GM12878 (cell line): ENCODE measurements at places on chromosomes 3 and 15.

DNA sequence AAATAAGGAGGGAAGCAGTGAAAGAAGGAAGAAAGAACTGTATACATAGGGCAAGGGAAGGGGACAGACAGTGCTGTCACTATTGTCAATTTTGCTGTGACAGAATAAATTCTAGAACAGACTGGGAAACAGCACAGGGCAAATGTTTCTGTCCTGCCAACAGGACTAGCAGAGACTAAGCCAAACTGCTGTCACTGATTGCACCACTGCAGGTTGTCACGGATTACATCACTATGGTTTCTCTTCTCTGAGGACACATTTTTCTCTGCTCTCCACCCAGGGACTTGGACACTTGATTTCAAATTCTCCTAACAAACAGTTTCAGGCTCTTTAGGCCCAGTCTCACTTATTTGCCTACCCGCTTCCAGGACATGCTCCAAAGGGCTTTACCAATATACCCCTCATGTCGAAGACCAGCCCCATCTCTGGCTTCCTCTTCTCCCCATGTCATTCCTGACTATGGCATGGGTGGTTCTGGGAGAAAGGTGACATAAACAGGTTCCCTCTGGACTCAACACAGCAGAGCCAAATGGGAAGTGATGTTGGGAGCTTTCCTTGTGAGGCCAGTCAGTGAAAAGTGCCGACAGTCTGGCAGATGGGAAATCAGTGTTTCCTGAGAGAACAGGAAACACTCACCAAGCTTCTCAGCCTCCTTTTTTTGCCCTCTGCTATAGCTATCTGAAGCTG, 70.2 kb upstream of the ST3GAL6 start:
- no peak for DNase-seq

GRCh38 chr15:67207555-67208207, 46.8 kb downstream of the AAGAB start:
- DNase-seq, result no peak

GRCh38 chr3:58043933-58044332, 35.7 kb downstream of the FLNB start:
- no peak for DNase-seq

DNA sequence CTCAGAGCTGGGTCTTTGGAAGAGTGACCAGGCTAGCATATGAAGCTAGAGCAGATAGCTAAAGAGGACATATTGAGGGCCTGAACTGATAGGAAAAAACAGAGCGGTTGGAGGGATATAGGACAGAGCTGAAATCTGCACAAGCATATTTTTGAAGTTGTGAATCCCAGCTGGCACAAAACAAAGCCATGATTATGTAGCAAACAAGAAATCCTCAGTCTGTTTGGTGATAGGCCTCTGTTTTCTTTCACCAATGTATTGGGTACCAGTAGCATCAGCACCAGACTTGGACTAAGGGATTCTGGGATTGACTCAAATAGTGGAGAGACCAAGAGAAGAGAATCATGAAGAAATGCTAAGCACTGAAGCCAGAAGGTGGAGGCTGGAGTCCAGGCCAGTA, 151.0 kb downstream of the FAM43A start:
- DNase-seq, result no peak

GRCh38 chr15:54518156-54518882, 540.1 kb downstream of the UNC13C start:
- DNase-seq, result peak; percentile 36

DNA sequence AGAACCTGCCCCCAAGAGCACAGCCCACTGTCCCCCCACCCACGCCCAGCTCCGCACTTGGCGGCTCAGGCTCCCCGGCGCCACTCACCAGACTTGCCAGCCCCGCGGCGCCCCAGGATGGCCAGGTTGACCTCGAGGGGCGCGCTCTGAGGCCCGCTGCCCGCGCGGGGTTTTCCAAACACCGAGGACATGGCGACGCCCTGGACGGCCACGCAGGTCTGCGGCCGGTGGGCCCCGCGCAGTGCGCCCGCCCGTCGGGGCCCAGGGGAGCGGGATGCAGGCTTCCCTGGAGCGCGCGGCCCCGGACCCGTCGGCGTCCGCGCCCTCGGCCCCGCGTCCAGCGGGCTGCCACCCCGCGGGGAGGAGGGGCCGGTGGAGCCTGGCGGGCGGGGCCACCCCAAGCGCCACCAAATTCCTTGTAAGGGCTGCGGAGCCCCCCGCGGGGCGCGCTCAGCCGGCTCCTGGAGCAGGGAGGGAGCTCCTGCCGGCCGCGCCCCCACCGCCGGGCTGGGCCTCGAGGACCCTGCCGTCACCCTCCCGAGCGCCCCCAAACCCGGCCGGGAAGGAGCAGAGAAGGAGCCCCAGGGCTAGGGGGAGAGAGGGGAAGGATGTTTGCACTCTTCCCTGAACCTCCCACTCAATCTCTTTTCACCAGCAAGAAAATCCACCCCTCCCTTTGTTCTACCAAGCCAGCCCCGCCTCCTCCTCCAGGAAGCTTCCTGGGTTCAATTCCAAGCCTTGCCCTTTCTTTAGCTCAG, at the start of gene RASL12:
RASL12 (minus strand) TSS at position 347 of the 758 bp plus-strand sequence; CDS start at position 191, 156 bp downstream.
- DNase-seq, result no peak

DNA sequence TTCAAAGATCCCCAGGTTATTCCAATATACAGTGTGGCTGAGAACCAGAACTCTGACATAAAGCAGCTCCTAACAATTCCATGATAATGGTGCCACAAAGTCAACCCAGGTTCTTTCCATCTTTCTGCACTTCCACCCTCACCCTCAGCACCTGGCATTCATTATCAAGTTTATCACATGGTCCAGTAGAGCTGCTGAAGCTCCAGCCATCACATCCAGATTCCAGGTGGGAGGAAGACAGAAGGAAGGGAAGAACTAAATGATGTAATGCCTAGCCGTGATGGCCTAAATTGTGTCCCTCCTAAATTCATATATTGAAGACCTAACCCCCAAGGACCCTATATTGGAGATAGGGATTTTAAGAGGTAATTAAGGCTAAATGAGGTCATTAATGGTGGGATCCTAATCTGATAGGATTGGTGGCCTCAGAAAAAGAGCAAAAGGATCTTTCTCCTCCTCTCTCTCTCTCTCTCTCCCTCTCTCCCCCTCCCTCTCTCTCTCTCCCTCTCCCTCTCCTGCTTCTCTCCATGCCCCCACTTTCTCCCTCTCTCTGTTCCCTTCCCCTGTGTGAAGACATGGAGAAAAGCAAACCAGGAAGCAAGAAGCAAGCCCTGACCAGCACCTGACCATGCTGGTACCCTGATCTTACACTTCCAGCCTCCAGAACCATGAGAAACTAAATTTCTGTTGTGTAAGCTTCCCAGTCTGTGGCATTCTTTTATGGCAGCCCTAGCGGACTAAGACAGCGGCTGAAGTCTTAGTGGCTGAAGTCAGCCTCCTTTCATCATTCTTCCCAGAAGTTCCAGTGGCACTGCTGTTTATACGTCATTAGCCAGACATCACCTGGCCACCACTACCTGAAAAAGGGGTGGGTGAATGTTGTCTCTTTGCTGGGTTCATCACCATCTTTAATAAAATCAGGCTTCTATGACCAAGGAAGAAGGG, 369.7 kb upstream of the PROK2 start:
- no peak for DNase-seq

DNA sequence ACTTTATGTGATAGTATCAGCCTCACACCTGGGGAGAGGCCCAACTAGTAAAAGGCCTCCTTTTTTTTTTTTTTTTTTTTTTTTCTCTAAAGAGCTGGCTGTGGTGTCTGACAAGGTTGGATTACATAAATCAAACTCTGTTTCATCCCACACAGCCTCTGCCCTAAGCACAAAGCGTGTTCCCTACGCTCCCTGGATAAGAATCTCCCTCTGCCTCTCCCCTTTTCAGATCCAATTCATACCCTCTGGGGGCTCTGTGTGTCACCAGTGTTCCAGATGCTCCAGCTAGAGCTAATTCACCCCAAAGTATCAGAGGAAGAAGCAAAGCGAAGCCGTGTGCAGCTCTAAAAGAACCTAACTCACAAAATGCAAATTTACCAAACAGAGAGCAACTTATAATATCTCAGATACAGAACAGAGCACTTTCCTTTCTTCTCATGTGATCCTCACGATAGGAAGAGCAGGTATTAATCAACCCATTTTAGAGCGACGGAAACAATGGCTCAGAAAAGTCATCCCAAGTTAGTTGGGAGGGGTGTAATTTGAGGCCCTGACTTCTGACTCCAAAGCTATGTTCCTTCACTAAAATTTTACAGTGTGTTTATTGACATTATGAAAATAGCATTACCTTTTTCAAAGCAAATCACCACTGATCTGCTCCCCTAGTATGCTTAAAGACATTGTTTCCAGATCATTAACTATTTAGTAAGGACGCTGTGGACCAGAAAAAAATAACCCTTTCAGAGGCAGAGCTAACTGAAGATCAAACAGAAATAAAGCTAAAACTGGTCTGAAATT, 12.4 kb downstream of the BMF start:
- DNase-seq, result peak; percentile 68

DNA sequence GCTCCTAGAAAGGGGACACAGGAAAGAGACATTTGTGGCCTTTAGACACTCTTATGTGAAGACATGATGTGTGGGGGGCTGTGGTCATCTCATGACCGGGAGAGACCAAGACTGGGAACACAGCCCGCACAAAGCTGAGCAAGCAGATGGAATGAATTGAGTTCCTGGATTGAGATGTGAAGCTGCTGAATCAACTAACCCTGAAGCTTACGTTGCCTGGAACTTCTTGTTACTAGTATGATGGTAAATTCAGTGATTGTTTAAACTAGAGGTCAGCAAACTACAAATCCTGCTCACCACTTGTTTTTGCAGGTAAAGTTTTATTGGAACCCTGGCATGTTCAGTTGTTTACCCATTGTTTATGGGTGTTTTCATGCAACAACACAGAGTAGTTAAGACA, 83.4 kb upstream of the BHLHE40 start:
- DNase-seq, result no peak

GRCh38 chr3:48856469-48856868, 8.8 kb upstream of the PRKAR2A start:
- DNase-seq, result no peak

GRCh38 chr3:57074135-57074534, 13.7 kb downstream of the SPATA12 start:
- no peak for DNase-seq

DNA sequence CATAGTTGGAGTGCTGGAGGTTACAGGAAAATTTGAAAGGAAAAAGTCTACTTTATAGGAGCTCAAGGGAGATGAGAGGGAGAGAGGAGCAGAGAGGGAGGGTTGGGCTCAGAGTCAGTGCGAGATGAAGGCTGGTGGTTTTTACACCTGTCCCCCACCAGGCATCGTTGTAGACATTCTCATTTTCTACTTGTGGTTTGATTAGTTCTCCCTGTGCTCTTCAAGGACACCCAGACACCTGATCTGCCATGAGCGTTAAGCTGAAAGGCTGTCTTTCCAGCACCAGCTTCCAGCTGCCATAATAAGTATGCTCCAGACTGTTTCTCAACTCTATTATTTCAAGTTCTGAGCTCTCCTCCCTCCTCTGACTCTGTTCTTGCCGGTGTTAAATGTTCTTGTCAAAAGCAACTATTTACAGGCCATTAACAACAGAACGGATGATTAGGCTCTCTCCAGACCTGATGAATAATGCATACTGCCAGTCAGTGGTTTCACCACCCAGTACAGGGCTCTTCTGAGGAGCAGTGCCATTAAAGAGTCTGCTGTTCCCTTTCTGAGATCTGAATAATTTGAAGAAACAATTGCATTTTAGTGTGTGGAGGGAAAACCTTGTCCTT, 514.6 kb upstream of the MCTP2 start:
- no peak for DNase-seq

GRCh38 chr3:59480486-59480995, 430.7 kb upstream of the CFAP20DC start:
- peak; percentile 49 for DNase-seq

GRCh38 chr3:55607844-55608243, 120.7 kb upstream of the WNT5A start:
- peak; percentile 91 for DNase-seq

- DNase-seq, result no peak
Observed at GRCh38 chr3:17116007-17116600, 231.3 kb downstream of the PLCL2 start.

DNA sequence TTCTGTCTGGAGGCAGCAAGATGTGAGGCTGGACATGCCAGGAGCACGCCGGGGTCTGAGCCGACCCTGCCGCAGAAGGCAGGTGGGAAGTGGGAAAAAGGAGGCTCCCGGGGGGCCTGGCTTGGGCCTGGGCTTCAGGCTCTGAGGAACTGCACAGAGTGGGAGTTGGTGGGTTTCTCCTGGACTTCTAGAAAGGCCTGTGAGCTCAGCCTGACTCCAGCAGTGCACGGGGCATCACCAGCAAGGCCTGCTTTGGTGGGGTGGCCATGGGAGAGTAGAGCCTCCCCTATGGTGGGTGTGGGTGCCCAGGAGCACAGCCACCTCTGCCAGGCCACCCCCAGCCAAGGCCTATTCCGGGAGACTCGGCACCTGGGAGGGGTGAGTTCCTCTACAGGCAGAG, 18.1 kb upstream of the SLC41A3 start:
- no peak for DNase-seq

DNA sequence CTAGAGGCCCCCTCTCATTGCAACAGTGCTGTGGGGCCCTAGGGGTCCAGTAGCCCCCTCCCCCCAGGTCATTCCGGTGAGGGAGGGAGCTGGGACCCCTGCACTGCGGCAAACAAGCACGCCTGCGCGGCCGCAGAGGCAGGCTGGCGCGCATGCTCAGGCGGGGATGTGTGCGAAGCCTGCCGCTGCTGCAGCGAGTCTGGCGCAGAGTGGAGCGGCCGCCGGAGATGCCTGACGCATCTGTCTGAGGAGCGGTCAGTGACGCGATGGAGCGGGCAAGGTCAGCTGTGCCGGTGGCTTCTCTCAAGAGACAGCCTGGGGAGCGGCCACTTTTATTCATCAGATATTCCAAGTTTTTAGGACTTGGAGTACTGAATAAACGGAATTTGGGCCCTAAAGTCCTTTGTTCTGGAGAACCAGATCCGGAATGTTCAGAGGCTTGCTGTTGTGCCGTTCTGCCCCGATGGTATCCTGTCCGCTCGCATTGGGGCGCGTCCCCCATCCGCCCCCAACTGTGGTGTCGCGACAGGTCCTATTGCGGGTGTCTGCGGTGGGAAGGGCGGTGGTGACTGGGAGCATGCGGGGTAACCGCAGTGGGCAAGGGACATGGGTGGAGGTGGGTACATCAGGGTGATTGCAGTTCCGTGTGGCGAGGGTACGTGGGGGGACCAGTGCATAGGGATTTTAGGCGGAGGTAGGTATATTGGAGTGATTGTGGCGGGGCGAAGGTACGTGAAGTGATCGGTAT, at the start of the genes SNRPN and SNURF:
SNRPN (plus strand) TSS at position 205 of the 748 bp plus-strand sequence. CDS start 19,467 bp downstream, outside the sequence.
SNURF (plus strand) TSS at position 205 of the 748 bp plus-strand sequence; CDS start at position 267, 62 bp downstream.
- DNase-seq, result peak; percentile 11

DNA sequence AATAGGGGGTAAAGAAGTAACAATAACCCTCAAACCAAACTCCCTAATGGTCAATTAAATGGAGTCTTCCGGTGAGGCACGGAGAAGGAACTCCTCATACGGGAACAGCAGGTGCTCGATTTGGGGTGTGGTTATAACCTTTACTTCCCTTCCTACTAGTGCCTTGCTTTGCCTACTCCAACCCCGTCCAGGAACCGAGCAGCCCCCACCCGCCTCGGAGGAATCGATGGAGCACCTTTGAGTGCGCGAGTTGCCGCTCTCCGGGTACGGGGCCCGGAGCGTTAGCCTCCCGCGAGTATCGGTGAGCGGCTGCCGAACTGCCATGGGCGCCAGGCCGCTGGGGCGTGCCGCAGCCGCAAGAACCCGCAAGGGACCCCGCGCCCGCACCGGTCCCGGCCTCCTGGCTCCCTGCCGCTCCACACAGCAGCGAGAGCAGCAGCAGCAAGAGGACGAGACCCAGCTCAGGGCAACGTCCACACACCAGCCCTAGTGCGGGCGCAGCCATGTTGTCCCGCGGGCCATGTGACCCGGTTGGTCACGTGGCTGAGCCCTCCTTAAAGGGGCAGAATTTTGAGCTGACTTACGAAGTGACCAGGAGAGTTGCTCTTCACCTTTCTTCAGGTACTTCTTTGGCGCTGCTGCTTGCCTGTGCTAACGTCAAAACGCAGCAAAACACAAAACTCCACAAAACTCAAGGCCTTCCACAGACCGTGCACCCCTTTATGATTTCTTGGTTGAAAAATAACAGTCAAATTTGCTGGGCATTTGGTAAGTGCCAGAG, at the start of gene SUMF1:
SUMF1 (minus strand) TSS at position 529 of the 781 bp plus-strand sequence; CDS start at position 505, 24 bp downstream.
- DNase-seq, result no peak
